ENCODE measurements at places on chromosomes 1 and 21.

DNA sequence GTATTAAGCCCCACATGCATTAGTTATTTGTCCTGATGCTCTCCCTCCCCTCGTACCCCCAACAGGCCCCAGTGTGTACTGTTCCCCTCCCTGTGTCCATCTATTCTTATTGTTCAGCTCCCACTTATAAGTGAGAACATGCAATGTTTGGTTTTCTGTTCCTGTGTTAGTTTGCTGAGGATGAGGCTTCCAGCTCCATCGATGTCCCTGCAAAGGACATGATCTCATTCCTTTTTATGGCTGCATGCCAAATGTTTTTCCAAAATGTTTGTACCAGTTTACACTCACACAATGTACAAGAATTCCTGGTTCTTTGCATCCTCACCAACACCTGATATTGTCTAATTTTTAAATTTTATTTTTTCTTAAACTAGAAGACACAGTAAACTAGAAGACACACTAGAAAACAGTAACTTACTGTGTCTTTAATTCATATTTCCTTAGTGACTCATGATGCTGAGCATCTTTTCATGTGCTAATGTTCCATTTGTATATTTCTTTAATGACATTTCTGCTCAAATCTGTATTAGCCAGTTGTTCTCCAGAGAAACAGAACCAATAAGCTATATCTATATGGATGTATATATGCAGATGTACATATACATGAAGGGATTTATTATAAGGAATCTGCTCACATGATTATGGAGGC, 19.4 kb upstream of the USP1 start:
- no peak for DNase-seq

DNA sequence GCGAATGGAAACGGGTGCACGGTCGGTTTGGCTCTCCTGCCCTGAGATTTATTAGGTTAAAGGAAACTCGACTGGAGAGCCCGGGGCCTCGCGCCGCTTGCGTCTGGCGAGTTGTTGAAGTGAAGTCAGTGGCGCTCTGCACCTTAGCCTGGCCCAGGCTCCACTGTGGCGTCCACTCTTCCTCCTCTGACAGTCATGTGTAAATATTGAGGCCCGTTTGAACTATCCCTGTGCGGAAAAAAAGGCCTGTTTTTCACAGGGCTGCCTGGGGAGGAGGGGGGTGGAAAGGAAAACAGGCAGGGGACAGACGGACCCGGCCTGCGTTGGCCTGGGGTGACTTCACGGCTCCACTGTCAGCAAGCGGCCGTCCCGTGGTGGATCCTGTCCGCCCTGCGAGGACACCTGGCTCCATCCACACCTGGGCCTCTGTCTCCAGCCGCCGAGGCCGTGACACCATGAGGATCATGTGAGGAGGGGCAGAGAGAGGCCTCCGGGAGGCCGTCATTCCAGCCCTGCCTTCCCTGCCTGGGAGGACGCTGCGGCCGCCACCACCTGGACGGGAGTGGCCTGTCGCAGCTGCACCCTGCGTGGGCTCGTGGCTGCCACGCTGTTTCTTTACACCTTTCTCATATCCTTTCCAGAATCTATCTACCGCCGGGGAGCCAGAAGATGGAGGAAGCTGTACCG, 59.8 kb downstream of the FAAP20 start:
- peak; percentile 60 for DNase-seq

- DNase-seq = no peak
Measured at GRCh38 chr21:25907573-25908275, 173.0 kb downstream of the GABPA start.

DNA sequence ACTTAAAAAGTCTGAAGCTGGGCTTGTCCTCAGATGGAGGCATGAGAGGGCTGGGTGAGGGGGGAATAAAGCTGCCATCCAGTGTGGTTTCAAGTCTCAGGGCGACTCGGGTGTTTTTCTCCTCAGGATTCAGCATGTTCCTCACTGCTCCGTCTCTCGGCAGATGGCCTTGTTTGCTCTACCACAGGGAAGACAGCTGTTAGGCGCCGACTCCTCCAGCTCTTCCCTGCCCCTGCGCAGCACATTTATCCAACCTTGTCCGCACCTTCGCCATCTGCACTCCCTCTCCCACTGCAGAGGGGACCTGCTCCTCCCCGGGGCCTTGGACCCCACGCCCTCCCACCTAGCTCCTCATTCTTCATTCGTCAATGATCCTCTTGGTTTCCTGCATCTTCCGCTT, 16.6 kb upstream of the S100A11 start:
- DNase-seq = no peak

- DNase-seq = peak; percentile 96
Measured at GRCh38 chr1:160205242-160206035, at the start of gene PEA15. Gene PEA15 (plus strand): TSS chr1:160205384. CDS start chr1:160211545, 6,161 bp downstream.
